Suppressor macrophage treated with lipopolysaccharide for 4 hours (primary cell): ENCODE measurements at places on chromosomes 7 and 10.

- DNase-seq = no peak
Observed at GRCh38 chr7:30846378-30846777, 65.3 kb upstream of the AQP1 start.

GRCh38 chr7:149291036-149291780, 29.2 kb downstream of the ZNF783 start:
- DNase-seq = no peak

- no peak for DNase-seq
Observed at GRCh38 chr10:83522881-83523386, 616.4 kb upstream of the GHITM start.

- DNase-seq = no peak
Observed at GRCh38 chr7:87003872-87004798, 55.3 kb downstream of the ELAPOR2 start.

DNA sequence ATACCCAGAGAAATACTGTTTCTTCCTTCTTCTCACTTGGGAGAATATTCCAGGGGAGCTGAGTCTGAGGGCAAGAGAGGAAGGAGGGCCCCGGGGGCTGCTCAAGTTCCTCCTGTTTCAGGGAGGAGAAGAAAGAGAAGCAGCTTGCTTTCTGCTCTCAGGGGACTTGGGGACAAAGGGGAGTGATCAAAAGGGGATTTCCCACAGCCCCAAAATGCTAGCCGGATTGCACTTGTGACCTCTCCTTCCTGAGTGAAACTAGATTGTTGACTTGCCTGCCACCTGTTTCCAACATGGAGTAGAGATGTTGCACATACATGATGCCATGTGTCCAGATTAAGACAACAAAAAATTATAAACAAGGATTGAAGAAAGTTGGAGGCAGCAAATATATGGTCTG, 28.7 kb upstream of the PDCD4 start:
- peak; percentile 54 for DNase-seq

DNA sequence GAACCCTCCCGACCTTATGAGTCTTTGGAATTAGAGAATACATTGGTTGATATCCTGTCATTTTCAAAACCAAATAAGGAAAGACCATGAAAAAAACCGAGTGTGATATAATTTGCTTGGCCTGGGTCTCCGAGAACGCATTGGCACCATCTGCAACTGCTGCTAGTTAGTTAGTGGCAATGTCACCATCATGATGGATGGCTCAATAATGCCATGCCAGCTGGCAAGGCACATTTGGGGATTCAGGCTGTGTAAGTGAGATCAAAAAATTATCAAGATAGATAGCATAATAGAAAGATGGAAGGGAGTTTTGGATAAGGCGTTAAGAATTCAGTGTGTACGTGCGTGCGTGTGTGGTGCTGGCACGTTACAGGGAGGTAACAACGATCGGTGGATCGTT, 134.7 kb upstream of the TCERG1L start:
- DNase-seq = no peak

DNA sequence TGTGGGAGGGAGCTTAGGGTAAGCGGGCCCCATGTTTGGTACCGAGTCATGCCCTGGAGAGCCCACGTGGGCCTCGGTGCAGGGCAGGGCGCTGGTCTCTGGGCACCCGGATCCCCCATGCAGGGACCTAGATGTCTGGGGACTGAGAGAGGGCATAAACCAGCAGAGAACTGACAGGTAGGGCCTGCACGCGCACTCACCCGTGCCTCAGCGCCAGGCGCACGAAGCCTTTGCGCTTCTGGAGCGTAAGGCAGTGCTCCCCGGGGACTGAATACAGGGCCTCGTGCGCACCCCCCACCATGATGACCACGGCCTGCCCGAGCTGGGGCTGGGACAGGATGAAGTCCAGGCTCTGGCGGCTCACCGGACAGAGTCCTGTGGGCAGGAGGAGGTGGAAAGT, 2.8 kb downstream of the MOGAT3 start:
- DNase-seq = no peak

- DNase-seq = no peak
Observed at GRCh38 chr10:78535716-78536218, 502.1 kb downstream of the RPS24 start.

GRCh38 chr7:94973844-94974243, 66.5 kb downstream of the PPP1R9A start:
- DNase-seq = no peak

DNA sequence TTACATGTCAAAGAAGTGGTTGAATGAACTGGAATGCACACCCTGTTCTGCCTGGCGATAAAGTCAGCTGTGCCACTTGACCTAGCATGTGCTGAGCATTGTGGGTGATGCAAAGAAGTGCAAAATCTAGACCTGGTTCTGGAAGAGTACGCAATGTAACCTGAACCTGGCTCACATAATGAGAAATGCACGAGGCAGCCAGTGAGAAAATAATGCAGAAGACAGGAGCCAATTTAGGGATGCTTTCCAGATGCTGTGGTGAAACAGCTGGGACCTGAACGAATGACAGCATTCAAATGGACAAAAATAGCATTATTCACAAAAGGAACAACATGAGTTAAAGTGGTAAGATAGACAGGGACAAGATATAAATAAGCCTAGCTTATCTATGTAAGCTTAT, 402.6 kb downstream of the SORCS1 start:
- DNase-seq = no peak

DNA sequence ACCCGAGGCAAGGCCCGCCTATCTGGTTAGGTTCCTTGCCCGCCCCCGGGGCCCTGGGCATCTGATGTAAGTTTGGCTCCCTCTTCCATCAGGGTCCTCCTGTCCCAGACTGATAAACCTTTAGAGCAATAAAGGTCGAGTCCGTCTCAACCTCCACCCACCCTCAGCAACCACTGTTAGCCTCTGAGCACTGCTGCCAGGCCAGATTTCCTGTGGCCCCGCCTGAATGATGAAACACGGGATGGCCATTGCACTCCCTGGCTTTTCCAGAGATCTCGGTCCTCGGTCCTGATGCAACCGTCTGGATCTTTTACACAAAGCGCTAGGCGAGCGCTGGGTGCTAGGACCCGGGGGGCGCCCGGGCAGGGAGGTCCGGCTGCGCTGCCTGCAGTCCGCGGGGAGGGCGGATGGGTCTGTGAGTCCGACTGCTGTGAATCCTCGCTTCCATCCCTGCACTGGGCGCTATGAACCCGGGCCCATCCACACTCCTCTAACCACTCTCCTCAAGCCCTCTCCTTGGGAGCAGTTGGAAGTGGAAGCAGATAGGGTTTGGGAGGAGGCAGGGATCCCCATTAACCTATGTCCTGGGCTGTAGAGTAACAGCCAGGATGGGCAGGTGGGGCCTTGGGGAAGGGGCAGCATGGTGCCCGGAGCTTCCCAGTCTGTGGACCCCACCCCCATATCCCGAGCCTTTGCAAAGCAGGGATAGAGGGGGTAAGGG, 875 bp upstream of the DDIT4 start:
- DNase-seq = peak; percentile 92

GRCh38 chr7:87543623-87544022, 57.1 kb downstream of the ABCB1 start:
- DNase-seq = peak; percentile 32

- peak; percentile 93 for DNase-seq
Observed at GRCh38 chr7:2019711-2020511, 212.8 kb downstream of the MAD1L1 start.

- DNase-seq = no peak
Observed at GRCh38 chr10:119288574-119289001, 81.2 kb downstream of the GRK5 start.

DNA sequence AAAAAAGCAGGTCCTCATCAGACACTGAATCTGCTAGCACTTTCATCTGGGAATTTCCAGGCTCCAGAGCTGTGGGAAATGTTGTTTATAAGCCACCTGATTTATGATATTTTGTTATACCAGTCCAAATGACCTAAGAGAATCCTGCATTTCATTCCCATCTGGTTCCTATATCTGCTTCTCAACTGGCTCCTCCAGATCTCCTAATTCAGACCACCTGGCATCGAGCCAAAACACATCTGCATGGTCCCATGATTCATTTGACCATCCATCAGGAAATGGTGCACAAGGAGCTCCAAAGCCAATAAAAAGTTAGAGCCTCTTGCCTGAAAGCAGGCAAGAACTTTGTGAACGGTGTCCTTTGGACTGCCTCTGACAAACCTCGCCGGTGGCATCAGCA, 108.9 kb downstream of the IPMK start:
- DNase-seq = no peak

- DNase-seq = no peak
Observed at GRCh38 chr7:24138343-24138742, 145.6 kb upstream of the NPY start.

GRCh38 chr7:41592236-41592635, 110.7 kb downstream of the INHBA start:
- peak; percentile 49 for DNase-seq

DNA sequence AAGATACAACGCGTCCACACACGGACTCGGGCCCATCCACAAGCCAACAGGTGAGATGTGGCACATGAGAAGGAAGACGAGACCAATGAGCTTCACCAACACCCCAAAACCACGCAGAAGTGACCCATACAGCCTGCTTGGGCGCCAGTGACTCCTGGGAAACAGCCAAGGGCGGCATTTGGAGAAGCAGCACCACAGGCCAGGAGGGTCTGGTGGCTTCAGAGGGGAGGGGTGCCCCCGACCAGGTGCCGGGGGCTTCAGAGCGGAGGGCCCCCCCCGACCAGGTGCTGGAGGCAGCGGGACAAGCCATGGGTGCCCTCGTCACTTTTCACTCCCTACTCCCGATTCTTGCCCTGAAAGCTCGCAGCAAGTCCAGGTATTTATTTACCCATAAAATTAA, 140.1 kb downstream of the DIP2C start:
- no peak for DNase-seq

GRCh38 chr7:52992479-52993162, 42.8 kb upstream of the POM121L12 start:
- DNase-seq = no peak

DNA sequence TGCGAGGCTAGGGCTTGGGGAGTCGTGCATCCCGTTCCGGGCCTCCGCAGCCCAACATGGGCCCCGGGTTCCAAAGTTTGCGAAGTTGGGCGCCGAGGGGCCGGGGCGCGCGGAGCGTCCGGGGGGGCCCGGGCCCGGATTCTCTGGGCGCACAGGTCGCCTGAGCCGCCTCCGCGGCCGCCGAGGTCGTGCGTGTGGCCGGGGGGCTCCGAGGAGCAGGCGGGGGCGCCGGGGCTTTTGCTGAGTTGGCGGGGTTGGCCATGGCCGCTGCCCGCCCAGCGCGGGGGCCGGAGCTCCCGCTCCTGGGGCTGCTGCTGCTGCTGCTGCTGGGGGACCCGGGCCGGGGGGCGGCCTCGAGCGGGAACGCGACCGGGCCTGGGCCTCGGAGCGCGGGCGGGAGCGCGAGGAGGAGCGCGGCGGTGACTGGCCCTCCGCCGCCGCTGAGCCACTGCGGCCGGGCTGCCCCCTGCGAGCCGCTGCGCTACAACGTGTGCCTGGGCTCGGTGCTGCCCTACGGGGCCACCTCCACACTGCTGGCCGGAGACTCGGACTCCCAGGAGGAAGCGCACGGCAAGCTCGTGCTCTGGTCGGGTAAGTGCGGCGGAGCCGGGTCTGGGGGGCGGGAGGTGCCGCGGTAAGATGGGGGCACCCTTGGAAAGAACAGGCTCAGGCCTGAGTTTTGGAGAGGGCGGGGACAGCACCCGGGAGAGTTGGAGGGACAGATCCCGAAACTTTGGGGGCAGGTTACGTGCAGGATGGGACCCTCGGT, 643 bp downstream of the SMO start:
- peak; percentile 30 for DNase-seq

DNA sequence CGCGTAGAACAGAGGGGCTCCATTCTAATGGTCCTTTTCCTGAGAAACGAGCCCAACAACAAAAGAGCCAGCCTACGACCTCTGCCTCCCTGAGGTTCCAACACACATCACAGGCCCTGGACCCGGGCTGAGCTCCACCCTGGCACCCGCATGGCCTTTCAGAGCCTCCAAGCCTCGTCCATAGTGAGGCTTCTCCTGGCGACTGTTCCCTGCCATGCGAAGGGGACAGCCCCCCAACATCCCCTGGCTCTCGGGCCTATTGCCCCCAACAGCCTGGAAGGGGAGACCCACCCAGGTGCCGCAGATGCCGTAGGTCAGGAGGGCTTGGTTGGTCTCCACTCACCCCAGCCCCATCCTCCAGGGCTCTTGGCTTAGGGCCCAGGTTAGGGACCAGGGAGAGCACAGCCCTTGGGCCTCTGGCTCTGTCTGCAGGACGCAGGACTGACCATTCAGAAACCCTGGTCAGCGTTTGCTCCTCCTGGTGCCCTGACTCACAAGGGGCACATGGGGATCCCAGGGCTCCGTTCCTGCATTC, 91.5 kb downstream of the TCERG1L start:
- DNase-seq = no peak

DNA sequence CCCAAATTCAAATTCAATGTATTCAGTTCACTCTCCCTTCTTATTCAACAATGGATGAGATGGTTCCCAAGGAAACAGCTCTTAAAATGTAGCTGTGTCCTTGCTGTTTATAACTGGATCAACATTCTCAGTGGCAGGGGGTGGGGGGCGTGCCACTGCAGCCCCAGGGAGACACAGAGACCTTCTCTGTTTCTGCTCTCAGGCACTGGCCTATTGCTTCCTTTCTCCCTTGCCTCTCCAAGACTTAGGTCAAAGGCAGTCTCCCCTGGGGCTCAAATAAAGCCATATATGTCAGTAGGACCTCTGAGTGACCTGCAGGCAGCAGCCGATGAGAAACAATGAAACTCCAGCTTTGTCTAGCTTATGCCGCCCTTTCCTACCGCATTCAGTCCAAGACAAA, 20.7 kb downstream of the VSTM4 start:
- DNase-seq = no peak

- DNase-seq = no peak
Observed at GRCh38 chr10:113982769-113983168, 60.9 kb upstream of the ADRB1 start.

DNA sequence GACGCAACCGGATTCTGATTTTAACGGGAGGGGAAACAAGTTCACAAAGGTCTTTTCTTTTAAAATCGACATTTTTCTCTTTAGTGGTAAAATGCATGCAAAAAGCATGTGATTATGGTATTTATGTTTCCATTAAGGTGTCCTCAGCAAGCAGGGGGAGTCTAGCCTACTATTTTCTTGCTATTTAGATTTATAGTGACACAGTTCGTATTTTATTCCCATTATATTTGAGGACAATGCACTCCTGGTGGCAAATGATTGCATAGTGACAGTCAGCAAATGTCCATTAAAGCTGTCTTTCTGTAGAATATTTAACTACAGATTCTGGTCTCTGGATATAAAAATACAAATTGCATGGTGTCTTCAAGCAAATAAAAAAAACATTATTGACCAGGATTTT, 554.2 kb downstream of the PARD3 start:
- no peak for DNase-seq

GRCh38 chr10:128123846-128124245, 2.4 kb downstream of the MKI67 start:
- DNase-seq = no peak

- DNase-seq = no peak
Observed at GRCh38 chr10:24346877-24347519, 138.1 kb downstream of the KIAA1217 start.

GRCh38 chr10:79944428-79945395, 4.2 kb downstream of the SFTPD start:
- no peak for DNase-seq

GRCh38 chr7:132381742-132382472, 194.4 kb downstream of the PLXNA4 start:
- DNase-seq = no peak

GRCh38 chr10:128694168-128694850, 568.1 kb upstream of the MKI67 start:
- no peak for DNase-seq

- DNase-seq = no peak
Observed at GRCh38 chr7:131953184-131953583, 396.8 kb upstream of the PODXL start.
